ENCODE measurements at places on chromosomes 7 and 10. TPM values are rescaled to one million over a fixed set of nuclear protein-coding genes. Genes with fewer than 3 reads are reported as not detected.

The AFAP1L2 gene
- 0.10 TPM for total RNA-seq

The SLC16A12 gene
- total RNA-seq, result not detected

The GCK gene
- not detected for total RNA-seq

The PRR15 gene
- total RNA-seq, result not detected

The BMPER gene
- total RNA-seq, result not detected

The KEL gene
- total RNA-seq, result not detected

The HK1 gene
- 47.4 TPM for total RNA-seq

The PCLO gene
- total RNA-seq, result 7.5 TPM

The SCART1 gene
- total RNA-seq, result 0.18 TPM

The CHN2 gene
- total RNA-seq, result not detected

The TYW1 gene
- total RNA-seq, result 9.9 TPM

The GOLGA7B gene
- 0.12 TPM for total RNA-seq

The WDFY4 gene
- not detected for total RNA-seq

The HECW1 gene
- total RNA-seq, result not detected

The SLC18A3 gene
- not detected for total RNA-seq

The ASB4 gene
- total RNA-seq, result not detected

The IKZF1 gene
- total RNA-seq, result not detected

The NME8 gene
- not detected for total RNA-seq

The OPN4 gene
- not detected for total RNA-seq

The SLC26A5 gene
- total RNA-seq, result not detected

The ADARB2 gene
- total RNA-seq, result not detected

The NUB1 gene
- total RNA-seq, result 41.8 TPM

The HTR7 gene
- total RNA-seq, result not detected

The EPO gene
- not detected for total RNA-seq

The SLC29A3 gene
- 3.4 TPM for total RNA-seq

The SORBS1 gene
- not detected for total RNA-seq

The HMX2 gene
- not detected for total RNA-seq

The TMEM213 gene
- total RNA-seq, result not detected

The EBLN1 gene
- not detected for total RNA-seq

The ZNF33A gene
- total RNA-seq, result 12.2 TPM

The TMEM254 gene
- total RNA-seq, result 14.0 TPM

The ACSM6 gene
- total RNA-seq, result not detected

The RBP3 gene
- total RNA-seq, result not detected

The SPDYE8 gene
- not detected for total RNA-seq

The ABCA13 gene
- total RNA-seq, result under 0.01 TPM

The NUTM2E gene
- not detected for total RNA-seq

The CLCN1 gene
- not detected for total RNA-seq

The MYOF gene
- 71.6 TPM for total RNA-seq

The OR2A12 gene
- not detected for total RNA-seq

The TWIST1 gene
- total RNA-seq, result not detected

The OR6V1 gene
- total RNA-seq, result not detected

The AGAP6 gene
- total RNA-seq, result 1.3 TPM

The CFAP70 gene
- 0.78 TPM for total RNA-seq

The SLC13A4 gene
- 0.31 TPM for total RNA-seq

The KLLN gene
- total RNA-seq, result not detected

The TACC2 gene
- total RNA-seq, result 6.6 TPM

The OR2A7 gene
- not detected for total RNA-seq

The HELLS gene
- 83.2 TPM for total RNA-seq

Measured in G401 (cell line).